ENCODE measurements at places on chromosomes 6 and 20.

DNA sequence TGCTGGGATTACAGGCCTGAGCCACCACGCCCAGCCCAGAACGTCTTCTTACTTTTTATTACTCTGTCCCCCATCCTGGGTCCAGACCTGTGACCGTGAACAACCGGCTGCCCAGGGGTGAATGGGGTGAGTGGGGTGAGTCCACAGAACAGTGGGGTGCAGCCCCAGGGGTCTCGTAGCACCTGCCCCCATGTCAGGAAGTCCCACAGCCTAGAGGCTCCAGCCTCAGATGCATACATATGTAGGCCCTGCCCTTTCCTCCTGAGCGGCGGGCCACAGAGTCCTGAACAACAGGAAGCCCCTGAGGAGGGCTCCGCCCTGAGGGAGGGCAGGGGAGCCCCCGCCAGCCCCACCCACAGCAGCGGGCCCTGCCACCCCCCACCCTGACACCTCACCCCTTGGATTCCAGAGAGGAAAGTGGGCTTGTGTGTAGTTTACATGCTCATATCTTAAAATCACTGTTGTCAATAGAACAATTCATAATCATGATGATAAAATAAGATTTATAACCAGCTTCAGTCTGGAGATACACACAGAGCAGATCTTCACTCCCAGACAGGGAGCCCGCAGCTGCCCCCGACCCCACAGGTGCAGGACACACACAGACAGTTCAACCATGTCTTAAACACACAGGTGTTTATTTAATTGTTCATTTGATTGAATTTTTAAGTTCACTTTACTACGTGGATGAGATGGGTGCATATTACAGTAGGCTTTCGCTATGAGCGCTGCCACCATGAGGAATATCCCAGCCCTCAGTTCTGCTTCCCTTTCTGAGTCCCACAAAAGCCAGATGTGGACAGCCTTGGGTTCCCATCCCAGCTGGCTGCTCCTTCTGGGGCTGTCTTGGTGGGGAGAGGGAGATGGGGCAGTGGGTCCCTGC is 12.4 kb upstream of the GMEB2 start:
- DNase-seq = no peak

DNA sequence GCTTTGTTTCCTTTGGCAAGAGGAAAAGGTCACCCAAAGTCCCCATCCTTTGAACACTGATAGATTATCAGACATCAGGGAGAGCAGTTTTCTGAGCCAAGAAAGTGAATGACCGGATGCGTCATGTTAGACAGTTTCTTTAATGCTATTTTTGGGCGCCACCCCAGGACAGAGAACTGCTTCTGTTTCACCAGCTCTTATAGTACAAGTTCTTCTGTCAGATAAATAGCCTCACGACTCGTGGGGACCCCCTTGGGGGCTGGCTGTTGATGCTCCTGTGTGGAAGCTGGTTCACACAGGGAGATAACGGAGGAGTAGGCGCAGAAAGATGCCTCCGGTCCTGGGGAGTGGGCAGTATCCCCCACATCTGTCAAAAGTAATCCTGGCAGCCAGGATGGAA is 54.6 kb downstream of the NPEPL1 start:
- no peak for DNase-seq

- no peak for DNase-seq
Observed at GRCh38 chr20:63295846-63296245, 2.9 kb downstream of the COL20A1 start.

DNA sequence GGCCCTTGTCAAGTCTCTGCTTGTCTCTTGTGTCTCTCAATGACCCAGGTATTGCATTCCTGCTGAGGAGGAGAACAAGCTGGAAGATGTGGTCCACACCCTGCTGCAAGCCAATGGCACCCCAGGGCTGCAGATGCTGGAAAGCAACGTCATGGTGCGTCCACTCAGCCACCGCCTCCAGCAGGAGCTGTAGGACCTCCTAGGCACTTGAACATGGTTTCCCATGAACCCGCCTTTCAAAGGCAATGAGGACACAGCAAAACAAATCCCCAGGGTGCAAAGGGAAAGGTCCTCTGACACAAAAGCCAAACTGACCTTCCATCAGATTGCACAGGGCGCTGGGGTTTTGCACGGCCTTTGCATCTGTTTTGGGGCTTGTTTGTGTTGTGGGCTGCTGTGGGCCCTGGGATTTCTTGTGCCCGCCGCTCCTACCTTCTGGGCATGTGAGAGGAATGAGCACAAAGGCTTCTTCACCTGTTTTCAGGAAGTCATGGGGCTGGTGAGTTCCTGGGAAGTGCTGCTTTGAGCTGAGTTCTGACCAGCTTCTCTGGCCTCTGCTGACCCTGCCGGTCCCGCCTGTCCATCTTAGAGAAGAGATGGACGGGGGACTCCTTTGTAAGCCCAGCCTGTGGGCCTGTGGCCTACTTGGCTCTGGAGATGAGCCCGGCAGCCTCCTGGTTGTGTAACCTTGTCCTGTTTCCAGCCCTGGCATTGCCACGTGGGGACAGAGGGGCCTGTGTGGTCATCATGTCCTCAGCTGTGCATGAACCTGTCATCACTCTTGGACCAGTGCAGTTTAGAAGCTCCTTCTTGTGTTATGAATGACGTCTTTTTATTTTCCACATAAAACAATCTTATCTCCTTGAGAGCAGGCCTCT is 151.3 kb downstream of the DTNBP1 start:
- no peak for DNase-seq

DNA sequence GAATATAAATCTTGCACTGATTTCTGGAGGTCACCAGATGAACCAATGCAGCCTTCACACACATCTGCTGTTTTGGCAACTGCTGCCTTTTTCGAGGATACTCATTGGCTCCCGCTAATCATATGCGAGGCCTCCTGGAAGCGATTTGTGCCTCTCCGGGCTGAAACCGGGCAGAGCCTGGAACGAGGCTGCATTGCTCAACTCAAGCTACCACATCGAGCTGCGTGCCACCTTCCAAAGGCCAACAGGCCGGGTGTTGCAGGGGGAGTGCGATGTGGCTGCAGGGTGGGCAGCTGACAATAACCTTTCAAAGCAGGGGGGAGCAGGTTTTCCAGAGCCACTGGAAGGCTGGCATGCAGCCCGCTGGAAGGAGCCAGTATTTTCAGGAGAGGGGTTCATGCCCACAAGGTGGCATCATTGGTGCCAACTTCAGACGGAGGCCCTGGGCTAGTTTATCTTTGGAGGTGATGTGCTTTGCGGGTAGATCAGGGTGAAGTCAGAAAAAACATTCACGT is 122.6 kb upstream of the IFNGR1 start:
- peak; percentile 40 for DNase-seq

GRCh38 chr6:15255909-15256395 is 10.1 kb downstream of the JARID2 start:
- DNase-seq = no peak

GRCh38 chr20:1632178-1632577 is 12.4 kb upstream of the SIRPB1 start:
- no peak for DNase-seq

DNA sequence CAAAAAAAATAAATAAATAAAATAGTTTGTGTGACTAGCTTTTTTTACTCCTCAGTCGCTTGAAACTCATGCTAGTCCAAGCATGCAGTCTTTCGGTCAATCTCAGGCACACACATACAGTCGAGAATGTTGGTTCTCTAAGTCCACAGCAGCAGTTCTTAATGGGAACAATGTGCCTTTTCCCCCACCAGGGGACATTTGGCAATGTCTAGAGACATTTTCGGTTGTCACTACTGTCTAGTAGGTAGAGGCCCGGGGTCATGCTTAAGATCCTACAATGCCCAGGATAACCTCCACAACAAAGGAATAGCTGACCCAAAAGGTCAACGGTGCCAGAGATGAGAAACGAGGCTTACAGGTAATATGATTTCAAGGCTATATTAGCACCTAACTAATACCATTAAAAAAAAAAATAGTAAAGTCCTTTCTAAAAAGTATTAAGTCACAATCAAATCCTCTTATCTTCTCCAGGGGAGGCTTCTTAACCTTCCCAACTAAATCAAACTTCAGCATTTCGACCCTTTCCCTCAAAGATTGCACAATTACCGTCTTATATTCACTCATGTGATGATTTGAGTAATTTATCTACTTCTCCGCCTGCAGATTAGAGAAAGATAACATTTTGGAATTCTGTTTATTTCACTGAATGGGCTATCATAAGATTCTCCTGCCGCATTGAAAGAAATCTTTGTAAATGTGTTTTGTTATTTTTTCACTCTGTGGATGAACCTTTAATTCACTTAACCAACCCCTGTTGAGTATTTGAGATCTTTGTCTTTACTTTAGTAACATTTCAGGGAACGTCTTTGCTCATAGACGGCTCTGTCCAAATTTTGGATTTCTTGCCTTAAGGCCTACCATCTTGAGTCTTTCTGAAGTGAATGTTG is 8.1 kb upstream of the SALL4 start:
- DNase-seq = no peak

DNA sequence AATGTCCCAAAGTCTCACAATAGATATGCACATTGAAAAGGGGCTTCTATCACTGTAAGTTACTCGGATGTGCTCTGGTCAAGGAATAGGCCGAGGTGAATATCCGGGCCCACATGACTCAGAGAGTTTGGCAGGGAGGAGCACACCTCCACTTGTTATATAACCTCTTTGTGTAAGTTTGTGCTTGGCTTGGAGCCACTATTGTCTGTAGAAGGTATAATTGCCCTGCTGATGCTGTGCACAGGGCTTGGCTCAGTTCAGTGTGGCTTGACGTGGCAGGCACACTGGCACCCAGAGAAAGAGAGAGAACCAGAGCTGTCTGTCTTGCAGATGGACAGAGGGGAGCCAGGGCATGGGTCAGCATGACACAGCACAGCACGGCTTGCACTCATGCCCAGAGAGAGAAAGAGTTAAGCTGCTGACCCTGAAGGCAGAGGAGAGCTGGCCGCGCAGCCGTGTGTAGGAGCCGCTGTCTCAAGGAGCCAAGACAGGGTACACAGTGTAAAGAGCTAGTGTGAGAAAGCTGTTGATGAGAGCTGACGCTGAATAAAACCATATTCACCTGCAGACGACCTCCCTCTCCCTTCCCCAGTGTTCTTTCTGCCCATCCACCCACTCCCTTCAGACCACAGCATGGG is 482.5 kb downstream of the C6orf118 start:
- no peak for DNase-seq

GRCh38 chr6:16721977-16722376 is 39.3 kb downstream of the ATXN1 start:
- DNase-seq = no peak

DNA sequence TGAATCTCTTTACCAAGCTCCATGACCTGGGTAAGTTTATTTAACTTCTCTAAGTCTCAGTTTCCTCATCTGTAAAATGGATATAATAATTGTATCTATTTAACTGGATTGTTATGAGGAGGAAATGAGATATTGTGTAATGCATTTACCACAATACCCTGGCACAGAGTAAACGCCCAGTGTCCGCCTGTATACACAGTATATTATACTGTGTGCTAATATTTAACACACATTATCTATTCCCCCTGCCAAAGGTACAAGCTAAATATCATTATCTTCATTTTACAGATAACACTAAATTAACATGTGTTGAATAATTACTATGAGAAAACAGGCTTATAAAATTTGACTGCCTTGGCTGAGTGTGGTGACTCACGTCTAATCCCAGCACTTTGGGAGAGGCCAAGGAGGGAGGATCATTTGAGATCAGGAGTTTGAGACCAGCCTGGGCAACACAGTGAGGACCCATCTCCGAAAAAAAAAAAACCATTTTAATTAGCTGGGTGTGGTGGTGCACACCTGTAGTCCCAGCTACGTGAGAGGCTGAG is 38.7 kb upstream of the TNFRSF21 start:
- DNase-seq = no peak

- no peak for DNase-seq
Observed at GRCh38 chr6:7202950-7203349, 95.2 kb downstream of the RREB1 start.

- no peak for DNase-seq
Observed at GRCh38 chr20:6680441-6680840, 87.0 kb upstream of the BMP2 start.

- DNase-seq = no peak
Observed at GRCh38 chr6:113744861-113745260, 112.3 kb upstream of the MARCKS start.

- no peak for DNase-seq
Observed at GRCh38 chr20:2794202-2794748, 6.2 kb downstream of the CPXM1 start.

DNA sequence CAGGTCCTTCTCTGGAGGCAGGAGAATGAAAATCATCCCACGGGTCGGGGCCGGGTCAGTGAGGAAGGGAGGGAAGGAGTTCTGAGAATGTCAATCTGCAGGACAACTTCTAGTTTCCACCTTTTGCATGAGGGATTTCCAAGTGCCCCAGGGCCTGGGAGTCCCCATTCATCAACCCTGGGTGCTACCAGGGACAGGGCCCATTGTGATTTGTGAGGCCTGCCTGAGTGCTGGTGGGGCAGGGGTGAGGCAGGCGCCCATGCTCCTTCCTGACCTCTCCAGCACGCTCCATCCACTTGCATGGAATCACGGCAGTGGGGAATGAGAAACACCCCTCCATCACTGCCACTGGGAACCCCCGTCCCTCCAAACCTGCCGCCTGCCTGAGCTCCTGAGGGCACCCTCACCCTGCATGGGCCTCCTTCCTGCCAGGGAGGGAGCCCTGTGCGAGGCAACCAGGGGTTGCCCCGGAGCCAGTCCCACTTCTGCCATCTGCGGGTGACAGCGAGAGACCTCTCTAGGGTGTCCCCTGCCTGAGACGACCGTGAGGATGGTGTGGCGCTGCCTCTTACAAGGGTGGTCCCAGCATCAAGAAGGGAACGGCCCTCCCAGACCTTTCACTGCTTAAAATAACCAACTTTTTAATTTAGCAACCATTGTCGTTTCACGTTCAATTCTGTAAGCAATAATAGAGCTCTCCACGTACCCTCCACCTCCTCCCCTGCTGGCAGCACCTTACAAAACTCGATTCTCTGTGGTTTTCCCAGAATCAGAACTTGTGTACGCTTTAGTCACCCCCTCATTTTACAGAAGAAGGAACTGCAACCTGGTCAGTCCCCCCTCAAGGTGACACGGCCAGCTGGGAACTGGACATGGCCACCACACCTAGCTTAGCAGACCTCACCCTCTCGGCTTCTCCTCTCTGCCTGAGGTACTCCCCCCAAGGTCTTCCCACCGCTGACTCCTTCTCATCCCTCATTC is 28.6 kb downstream of the PMEPA1 start:
- DNase-seq = no peak

GRCh38 chr6:40717411-40718057 is 130.4 kb upstream of the LRFN2 start:
- DNase-seq = no peak

GRCh38 chr6:113755449-113756289 is 101.5 kb upstream of the MARCKS start:
- no peak for DNase-seq

DNA sequence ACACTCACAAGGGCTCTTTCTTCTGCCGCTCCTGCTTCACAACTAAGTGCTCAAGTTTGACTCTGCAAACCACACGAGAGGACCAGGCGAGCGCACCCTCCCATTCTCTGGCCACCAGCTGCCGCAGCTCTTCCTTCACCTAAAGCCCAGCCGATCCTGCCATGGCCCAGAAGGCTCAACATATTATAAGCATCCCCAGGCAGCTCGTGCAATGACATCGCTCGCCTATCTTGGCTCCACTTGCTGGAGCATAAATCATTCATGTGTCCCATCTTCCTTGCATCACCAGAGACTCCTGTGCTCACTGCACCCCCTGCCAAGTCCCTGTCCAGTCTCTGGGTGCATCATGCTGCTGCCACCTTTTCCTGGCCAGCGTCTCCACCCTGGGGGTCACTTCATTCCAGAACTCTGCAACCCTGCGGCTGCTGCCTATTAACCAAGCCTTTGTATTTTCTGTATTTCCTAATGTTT is 59.0 kb downstream of the PSMG4 start:
- no peak for DNase-seq

All from CD14-positive monocyte (primary cell).